ENCODE measurements at places on chromosomes 2 and 18. TPM values are rescaled to one million over a fixed set of nuclear protein-coding genes. Genes with fewer than 3 reads are reported as not detected.

DNA sequence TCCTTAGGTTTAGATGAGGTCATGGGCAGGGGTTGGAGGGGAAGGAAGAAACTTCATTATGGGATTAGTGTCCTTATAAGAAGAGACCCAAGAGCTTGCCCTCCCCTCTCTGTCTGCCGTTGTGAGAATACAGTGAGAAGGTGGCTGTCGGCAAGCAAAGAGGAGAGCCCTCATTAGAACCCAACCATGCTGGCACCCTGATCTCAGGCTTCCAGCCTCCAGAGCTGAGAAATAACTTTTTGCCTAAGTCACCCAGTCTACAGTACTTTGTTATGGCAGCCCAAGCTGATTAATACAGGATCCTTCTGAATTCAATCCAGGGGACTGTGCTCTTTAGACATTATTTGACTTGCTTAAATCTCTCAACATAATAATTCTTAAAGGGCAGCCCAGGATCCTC, 209.0 kb downstream of the RNF152 start:
- no peak for DNase-seq

DNA sequence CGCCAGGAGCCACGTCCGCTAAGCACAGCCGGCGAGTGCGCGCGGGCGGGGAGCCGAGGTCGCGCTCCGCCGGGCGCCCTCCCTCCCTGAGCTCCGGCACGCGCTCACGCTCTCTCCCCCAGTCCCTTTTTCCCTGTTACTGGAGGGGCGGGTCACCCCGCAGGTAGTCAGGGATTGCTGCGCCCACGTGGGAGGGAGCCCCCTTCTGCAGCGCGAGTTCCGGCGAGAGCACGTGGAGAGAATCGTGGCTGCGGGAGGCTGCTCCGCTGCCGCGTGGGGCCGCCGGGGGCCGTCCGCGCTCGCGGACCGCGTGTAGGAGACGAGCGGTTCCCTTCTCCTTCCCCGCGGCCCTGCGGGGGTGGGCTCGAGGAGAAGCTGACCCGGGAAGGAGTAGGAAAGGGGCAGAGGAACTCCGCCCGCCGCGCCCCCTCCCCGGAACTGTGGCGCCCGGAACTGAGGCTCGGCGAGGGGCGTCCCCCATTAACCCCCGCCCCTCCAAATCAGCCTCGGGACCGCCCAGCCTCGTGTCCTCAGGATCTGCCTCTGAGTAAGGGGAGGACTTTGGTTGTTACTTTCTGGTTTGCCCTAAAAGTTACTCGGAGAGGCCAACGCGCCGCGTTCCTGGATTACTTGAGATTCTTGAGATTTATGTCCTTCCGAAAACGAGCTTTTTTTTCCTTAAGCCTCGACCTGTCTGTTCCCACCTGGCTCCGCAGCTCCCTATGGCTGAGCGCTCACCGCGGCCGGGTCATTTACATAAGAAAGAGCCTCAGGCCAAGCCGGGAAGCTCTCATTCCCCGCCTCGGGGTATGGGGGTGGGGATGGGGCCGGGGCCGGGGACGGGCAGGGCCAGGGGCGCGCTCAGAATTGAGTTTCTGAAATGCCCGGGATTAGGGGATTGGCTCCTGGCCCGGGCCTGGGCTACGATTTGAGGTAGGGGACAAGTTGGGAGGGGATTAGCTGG, 1.1 kb downstream of the HK2 start:
- no peak for DNase-seq

Gene MAP3K19
- not detected for total RNA-seq

Gene KCNJ13
- not detected for total RNA-seq

- no peak for DNase-seq
These were observed 33.3 kb upstream of the PIK3C3 start for GRCh38 chr18:41921770-41922169.

GRCh38 chr2:237898057-237898414, 38.6 kb downstream of the RAMP1 start:
- no peak for DNase-seq

GRCh38 chr2:68837861-68838341, 33.3 kb downstream of the BMP10 start:
- DNase-seq, result no peak

DNA sequence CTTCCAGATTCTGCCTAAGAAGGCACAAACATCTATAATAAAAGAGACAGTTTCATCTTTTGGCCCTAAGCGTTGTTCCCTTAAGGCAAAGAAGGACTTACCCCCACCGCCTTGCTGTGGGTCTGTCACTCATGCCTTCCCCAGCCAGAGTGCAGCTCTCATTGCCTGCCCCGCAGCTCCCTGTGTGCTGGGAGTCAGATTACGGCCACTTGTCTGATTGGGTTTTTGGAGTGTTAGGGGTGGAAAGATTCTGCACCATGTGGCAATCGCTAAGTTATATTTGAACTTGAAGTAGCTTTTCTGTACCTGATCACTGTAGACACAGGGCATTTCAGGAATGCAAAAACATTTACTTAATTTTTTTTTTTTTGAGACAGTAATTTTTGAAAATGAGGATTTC, at the start of gene AQP4:
Gene AQP4, minus strand, starts transcription at position 151 of the 400 bp plus-strand sequence. Its CDS starts 18 bp downstream, at position 133.
- no peak for DNase-seq

DNA sequence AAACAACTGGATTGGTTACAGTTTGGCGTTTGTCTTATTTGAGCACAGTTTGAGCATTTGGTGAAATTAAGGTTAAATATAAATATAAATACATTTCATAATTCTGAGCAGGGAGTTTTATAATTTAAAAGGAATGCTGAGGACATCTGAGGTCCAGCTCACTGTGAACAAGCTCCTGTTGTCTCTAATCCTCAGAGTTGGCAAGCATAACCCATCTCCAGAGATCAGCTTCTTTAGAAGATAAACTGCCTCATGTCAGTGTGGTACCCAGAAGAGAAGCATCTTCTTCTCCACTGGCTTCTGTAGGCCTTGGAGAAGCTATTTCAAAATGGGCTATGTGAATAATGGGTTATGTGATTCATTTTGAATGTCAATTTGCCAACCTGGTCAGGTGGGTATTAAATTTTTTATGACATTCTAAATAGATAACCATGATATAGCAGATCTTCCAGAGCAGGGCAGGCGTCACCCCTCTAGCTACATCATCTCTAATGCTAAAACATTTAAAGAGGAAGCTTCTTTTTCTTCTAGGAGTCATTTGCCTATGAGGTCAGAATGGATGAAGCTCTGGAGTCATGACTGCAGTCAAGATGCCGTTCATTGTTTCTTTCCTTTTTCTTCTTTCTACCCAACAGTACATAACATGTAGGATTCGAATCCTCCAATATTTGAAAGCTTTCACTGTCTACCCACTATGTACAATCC, 324.0 kb downstream of the RNF144A start:
- no peak for DNase-seq

Gene ACTR1B
- 50.6 TPM for total RNA-seq

GRCh38 chr2:231235217-231235616, 36.8 kb downstream of the ARMC9 start:
- DNase-seq, result no peak

DNA sequence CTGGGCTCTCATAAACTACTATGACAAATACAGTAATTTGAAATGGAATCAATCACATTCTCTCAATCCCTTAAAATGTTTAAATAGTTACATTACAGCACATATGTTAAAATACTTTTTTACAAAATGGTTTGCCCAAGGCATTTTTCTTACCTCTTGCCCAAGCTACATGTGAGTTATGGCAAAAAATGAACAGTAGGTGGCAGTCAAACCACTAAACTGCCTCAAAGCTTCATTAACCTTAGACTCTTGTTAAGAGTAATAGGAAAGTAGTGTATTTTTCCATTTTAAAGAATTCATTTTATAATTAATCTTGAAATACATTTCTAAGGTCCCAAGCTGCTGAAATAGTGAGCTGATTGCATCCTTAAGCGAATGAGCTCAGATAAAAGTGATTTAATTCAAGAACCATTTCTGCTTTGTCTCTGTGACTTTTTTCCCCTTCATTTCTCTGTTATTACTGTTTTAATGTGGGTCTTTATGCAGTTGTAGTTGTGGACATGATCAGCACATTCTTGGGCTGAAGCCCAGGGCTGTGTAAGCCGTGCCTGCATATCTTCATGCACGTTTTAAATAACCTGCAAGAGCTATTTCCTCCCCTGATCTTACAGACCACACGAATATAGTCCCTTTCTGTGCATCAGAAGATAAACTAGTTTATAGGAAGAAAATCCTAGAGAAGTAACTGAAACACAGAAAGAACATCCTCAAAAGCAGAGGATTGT, 311.8 kb downstream of the LNPK start:
- DNase-seq, result peak; percentile 22

DNA sequence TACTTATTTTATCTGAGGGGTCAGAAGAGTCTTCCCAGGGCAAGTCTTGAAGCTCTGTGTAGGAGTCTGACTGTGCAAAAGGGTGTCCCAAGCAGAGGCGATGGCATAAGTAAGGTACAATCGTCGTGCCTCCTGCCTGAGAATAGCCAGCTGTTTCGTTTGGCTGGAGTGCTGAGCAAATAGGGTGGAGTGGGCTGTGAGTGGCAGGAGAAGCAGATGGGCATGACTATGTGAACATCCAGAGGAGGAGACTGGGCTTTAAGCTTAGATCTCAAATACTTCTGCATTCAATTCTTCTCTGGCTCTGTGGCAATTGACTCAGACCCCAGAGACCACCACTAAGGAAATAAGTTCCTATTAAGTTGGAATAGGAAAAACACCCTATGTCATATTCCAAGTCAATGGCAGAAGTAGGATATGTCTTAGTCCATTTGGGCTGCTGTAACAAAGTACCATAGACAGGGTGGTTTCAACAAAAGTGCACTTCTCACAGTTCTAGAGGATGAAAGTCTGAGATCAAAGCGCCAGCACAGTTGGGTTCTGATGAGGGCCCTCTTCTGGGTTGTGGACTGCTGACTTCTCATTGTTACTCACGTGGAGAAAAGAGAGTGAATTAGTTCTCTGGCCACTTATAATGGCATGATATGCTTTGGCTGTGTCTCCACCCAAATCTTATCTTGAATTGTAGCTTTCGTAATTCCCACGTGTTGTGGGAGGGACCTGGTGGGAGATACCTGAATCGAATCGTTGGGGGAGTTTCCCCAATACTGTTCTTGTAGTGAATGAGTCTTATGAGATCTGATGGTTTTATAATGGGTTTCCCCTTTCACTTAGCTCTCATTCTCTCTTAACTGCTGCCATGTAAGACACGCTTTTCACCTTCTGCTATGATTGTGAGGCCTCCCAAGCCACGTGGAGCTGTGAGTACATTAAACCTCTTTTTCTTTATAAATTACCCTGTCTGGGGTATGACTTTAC, 120.2 kb downstream of the LPIN1 start:
- no peak for DNase-seq

- no peak for DNase-seq
These were observed 91.1 kb upstream of the EPC2 start for GRCh38 chr2:148553332-148553887.

Gene KRTCAP3
- 10.0 TPM for total RNA-seq

DNA sequence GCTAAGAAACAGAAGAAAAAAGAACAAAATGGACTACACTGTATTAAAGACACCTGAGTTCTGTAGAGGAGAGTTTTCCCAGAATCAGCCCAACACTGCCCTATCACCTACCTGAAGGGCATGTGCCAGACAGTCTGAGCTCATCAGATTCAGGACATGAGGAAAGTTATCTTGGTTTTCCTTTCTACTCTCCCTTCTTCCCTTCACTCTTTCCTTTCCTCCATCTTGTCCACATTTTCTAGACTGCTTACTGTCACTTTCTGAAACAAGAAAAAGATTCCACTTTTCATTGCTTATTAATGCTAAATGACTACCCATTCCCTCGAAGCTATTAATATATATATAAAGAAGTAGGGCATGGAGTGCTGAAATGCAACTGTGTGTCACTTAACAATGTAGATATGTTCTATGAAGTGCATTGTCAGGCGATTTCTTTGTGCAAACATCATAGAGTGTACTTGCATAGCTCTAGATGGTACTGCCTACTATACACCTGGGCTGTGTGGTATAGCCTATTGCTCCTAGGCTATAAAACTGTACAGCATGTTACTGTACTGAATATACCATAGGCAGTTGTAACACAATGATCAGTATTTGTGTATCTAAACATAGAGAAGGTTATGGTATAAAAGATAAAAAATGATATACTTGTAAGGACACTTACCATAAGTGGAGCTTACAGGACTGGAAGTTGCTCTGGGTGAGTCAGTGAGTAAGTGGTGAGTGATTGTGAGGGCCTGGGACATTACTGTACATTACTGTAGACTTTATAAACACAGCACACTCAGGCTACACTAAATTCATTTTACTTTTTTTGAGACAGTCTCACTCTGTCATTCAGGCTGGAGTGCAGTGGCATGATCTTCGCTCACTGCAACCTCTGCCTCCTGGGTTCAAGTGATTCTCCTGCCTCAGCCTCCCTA, 145.5 kb upstream of the ITGA6 start:
- DNase-seq, result no peak

- DNase-seq, result no peak
These were observed 151.0 kb upstream of the BCL2L11 start for GRCh38 chr2:110969696-110970095.

DNA sequence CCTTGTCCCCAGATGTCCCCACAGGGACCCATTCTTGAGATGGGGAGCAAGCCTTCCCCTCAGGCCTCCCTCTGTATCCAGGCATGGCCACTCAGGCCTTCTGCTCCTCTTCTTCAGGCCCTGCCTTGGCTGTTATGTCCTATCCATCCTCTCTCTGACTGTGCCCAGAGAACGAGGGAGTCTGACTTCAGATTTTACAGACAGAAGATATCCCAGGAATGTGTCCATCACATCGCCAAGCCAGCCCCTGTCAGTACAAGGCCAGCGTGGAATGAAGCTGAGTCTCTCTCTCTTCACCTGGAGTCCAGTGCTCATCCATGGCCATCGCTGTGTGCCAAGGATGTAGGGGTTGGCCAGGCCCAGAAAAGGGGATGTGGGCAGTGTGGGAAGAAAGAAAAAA, 57.6 kb downstream of the SDC1 start:
- no peak for DNase-seq

DNA sequence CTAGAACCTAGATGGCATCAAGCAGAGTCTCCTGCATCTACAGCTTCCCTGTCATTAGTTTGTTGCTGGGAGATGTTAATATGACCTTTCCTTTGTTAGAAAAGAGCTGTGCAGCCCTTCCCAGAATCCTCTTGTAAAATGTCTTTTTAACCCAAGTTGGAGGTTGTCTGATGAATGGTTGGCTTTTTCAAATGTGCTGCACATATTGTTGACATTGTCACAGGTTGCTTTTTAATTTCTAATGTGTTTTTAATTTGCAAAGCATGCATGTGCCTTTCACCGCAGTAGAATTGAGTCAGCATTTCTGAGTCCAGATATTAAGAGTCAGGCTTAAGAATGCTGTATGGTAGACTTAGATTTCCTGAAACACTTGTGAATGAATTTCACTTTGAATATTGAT, 120.8 kb downstream of the GREB1L start:
- no peak for DNase-seq
